ENCODE measurements at places on chromosomes 6 and 20.

GRCh38 chr6:32069460-32069859, 31.2 kb downstream of the CYP21A2 start:
- no peak for DNase-seq

DNA sequence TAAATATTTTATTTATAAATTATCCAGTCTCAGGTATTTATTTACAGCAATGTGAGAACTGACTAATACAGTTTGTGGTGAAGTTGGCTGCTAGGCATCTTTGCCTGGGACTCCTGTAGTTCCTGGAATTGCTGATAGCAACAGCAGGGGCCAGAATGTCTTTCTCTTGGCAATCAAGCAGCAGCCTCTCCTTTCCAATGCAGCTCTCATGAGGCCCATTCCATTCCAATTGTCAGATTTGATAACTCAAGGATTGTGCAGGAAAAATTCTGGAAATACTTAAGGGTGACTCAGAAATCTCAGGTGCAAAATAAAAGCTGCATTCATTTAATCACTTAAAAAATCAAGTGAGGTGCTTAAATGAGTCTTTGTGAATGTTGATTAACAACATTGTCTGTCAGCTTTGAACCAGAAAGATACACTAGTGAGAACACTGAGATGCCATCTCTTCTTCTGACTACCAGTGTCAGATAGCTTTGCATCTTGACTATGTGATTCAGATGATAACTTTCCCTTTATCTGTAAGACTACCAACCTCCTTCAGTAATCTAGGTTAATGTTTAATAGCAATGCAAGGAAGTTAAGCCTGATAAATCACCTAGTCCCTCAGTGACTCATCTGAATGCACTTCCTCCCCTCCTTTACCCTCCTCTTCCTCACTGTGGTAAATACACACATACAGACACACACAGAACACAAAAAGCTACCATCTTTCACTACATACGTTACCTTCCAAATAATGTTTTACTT, 32.1 kb upstream of the COL21A1 start:
- no peak for DNase-seq

- no peak for DNase-seq
Observed at GRCh38 chr20:50303573-50304500, 113.2 kb downstream of the CEBPB start.

- no peak for DNase-seq
Observed at GRCh38 chr6:150185732-150186117, 42.9 kb downstream of the PPP1R14C start.

DNA sequence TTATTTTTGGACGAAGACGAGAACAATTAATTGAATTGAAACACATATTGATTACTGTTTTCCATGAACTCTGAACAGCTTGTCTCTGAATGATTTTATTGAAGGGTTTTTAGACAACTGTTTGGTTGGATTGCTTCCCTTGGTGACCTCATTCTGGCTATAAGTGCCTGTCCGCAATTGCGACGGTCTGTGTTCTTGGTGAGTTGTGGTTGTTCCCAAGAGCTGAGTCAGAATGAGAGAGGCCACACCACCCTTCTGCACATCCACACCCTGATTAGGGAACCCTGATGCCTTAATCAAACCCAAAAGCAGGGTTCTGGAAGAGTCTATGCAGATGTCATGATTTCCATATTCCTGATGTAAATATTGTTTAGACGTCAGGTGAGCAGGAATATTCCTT, 747.0 kb downstream of the PTPRT start:
- DNase-seq = no peak

GRCh38 chr6:16740097-16740496, 21.2 kb downstream of the ATXN1 start:
- no peak for DNase-seq

DNA sequence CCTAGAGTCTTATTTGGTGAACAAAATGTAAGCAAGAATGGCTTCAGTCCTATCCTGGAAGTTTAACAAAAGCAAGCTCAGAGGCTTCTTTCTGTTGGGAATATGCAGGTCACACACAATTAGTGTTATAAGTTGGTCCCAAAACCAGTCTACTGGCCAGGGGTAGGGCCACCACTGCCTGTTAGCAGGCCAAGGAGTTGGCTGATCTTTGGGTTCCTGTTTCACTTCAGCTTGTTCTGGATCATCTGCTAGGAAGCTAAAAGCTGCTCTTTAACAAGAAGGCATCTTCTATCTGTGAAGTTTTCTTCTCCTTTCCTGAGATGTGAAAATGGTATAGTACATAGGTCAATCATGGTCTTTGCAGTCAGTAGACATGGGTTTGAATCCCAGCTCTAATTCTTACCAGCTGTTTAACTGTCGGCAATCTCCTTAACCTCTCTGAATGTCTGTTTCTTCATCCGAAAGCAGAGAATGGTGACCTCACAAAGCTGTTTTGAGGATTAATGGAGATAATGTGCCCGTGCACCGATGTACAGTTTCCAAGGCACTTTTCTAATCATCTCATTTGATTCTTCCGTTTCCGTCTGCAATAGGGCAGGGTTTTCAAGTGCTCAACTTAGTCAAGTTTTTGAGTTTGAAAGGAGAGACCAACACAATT, 271.2 kb upstream of the TAB2 start:
- no peak for DNase-seq

DNA sequence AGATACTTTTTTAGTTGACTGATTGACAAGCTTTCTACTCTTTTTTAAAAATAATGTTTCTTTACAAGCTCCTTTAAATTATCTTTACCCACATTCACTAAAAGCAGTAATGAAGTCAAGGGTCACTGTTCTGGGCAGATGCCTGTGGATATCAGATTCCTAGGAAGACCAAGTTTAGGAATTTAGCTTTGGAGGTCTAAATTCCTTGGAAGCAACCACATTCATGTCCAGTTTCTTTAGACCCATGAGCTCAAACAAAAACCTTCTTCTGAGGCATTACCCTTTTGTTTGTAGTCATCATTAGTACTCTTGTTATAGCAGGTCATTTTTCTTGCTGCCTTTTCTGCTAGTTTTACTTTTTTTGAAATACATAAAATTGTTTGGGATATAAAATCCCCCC, 462.9 kb upstream of the JAG1 start:
- no peak for DNase-seq

DNA sequence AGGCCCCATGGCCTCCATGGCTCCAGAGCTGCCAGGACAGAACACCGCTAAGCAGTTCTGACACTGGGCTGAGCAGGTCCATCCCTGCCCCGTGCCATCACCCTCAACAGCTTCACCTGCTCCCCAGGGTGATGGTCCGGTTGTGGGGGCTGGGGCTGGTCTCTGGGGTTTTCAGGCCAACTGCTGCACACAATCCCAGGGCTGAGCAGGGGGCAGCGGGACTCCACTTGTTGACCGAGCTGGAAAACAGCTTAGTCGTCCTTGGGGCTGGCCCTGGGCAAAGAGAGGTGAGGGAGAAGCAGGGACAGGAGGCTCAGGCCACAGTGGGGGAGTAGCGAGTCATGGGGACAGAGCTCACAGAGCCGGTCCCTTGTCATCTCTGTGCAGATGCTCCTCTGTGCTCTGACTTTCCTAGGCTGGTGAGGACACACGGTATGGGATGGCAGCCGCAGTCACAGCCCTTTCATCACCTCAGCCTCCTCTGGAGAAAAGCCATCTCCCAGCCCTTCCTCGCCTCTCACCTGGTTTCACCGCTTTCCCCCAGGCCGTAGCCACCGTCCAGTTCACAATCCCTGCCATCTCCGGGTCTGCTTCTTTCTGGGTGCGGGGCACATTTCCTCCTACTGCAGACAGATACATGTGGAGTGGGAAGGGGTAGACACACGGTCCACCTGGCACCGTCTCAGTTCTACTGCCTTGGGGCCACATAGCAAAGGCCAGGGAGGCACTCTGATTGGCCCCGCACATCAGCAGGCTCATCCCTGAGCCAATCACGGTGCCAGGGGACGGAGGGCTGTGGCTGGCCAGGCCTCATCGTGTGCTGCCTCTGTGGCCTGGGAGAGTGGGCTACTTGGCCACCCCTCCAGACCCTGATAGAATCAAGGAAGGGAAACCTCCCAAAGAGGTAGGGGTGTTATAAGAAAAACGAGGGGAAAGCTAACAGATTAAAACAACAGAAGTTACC, 19.1 kb downstream of the MDFI start:
- no peak for DNase-seq

GRCh38 chr20:24488800-24489175, 19.4 kb downstream of the SYNDIG1 start:
- DNase-seq = no peak

GRCh38 chr6:56618050-56618449, 24.6 kb downstream of the DST start:
- DNase-seq = no peak

DNA sequence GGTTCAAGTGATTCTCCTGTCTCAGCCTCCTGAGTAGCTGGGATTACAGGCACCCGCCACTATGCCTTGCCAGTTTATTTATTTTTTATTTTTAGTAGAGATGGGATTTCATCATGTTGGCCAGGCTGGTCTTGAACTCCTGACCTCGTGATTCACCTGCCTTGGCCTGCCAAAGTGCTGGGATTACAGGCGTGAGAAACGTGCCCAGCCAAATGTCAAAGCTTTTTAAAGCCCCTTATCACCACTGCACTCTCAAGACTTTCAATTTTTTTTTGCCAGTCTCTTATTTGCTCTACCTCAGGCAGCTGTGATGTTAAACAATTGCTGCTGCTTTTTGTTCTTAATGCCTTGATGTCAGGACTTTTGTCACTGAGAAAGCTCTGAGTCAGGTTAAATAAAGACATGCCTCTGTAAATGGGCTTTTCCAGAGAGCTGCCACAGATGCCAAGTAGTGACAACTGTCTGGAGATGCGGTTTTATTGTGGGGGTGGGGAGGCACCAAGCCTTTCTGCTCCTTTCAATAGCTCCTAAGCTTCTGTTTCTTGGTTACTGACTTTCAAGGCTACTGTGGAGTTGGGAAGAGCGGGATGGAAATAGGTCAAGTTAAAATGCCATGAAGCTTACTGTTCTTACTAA, 29.2 kb downstream of the RSPH3 start:
- DNase-seq = no peak

- no peak for DNase-seq
Observed at GRCh38 chr6:149330133-149330532, 12.6 kb downstream of the TAB2 start.

Data from CD4-positive, alpha-beta T cell treated with Interleukin-2 at 100 ng/mL for 4 hours (primary cell).